ENCODE measurements at places on chromosomes 2 and 18.

GRCh38 chr2:157476953-157477709 is 33.2 kb upstream of the CYTIP start:
- DNase-seq = no peak

DNA sequence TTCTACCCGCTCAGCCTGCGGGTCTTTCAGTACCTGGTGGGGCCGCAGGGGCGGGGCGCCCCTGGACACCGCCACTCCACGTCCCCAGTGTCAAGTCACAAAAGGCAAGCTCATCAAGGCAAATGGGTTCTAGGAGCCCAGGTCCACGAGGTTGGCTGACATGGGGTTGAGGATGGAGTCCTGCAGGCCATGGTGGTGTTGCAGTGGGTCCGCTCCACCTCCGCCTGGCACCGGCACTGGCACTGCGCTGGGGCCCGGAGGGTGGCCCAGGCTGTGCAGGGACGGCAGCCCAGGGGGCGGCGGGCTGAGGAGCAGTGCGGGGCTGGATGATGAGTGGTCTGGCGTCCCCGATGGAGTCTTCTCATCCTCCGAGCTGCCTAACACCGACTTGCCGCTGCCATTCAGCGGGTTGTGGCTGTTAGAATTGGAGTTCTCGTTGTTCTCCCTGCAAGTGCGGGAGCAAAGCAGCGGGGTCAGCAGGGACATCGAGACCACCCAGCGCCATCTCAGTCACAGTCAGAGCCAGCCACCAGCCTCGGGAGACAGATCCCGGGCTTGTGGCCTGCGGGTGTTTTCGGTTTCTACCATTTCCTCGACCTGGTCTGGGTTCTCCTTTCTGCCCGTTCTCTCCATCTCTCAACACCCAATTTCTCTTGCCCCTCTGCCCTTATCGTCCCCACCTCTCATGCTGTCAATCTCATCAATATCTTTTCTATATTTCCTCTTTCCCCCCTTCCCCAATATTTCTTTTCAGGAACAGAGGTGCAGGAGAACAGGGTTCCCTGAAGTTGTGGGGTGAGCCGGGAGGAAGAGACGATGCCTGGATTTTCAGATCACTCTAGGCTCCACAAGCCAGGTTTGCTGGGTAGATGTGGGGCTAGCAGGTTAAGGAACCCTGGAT is 3.0 kb downstream of the SIX2 start:
- no peak for DNase-seq

GRCh38 chr2:109172556-109173105 is 43.6 kb downstream of the SH3RF3 start:
- DNase-seq = no peak

- DNase-seq = no peak
Measured at GRCh38 chr2:236575510-236575909, 5.9 kb downstream of the ACKR3 start.

- DNase-seq = no peak
Measured at GRCh38 chr2:196413821-196414274, 225.7 kb upstream of the CCDC150 start.

- DNase-seq = no peak
Measured at GRCh38 chr2:118122594-118123281, 34.5 kb downstream of the INSIG2 start.

DNA sequence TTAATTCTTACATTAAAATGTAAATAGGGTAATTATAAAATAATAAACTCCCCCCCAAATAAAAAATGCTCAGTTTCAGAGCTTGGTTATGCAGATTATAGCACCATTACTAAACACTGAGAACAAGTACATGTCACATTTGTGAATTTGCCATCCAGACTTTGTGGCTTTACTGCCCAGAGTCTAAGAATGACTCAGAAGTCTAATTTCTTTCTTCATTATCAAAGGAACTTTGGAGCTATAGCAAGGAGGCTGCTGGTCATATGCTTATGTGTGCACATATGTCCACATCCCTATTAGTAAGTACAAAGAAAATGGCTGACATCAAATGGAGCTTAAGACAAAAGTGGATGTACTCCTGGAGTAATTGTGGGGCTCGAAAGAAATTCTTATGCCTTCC is 248.5 kb upstream of the SESTD1 start:
- DNase-seq = no peak

- DNase-seq = no peak
Measured at GRCh38 chr18:55866886-55867285, 278.9 kb upstream of the TCF4 start.

DNA sequence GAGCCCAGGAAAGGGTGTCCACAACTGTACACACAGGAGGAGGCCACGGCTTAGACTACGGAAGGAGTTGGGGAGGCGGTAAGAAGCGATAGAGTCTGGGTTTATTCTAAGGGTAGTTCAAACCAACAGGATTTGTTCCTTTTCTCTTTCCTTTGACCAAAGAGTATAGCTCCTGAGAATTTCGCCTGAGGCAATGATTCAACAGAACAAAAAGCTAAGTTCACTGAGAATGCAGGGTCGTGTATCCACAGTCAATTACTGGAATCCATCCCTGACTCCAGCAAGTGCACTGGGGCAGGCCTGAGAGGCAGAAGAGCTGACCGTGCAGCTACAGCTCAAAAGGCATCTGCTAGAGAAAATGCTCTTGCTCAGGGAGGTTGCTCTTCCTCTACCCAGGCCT is 140.9 kb downstream of the TFCP2L1 start:
- no peak for DNase-seq
